Fibroblast of mammary gland (primary cell): ENCODE measurements at places on chromosomes 7 and 10.

DNA sequence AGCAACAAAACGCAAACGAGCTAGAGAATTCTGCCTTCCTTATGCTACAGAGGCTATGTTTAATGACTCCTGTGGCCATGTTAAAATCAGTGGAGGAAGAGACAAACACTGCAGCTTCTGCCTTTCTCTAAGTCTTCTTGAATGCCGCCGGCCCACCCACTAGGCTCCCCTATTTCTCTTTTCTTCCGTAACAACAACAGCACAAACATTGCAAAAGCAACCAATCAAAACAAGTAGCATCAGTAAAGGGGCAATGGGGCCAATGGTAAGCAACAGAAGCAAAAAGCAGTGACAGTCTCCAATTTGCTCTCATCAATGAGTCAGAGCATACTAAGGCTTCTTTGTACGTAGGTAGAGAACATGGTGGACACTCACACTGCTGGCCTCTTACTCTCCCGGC, 26.8 kb downstream of the DNAJC1 start:
- DNase-seq: peak; percentile 62

GRCh38 chr10:77613476-77614130, 24.0 kb downstream of the KCNMA1 start:
- DNase-seq: no peak

DNA sequence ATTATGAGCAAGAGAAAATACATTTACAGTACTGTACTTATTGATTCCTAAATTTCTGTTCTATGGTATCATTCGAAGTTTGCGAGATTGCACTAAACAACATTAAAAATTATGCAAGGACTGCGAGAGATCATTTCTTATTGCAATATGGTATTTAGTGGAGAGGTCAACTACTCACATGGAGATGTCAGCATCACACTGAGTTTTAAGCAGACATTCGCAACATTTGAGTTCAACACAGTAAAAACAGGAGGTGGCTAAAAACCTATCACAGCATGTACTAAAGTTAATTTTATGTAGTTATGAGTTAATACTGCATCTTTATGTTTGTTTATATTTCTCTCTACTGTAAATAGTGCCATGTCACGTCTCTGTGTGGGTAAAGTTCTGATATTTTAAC, 53.5 kb downstream of the JMJD1C start:
- DNase-seq: no peak

DNA sequence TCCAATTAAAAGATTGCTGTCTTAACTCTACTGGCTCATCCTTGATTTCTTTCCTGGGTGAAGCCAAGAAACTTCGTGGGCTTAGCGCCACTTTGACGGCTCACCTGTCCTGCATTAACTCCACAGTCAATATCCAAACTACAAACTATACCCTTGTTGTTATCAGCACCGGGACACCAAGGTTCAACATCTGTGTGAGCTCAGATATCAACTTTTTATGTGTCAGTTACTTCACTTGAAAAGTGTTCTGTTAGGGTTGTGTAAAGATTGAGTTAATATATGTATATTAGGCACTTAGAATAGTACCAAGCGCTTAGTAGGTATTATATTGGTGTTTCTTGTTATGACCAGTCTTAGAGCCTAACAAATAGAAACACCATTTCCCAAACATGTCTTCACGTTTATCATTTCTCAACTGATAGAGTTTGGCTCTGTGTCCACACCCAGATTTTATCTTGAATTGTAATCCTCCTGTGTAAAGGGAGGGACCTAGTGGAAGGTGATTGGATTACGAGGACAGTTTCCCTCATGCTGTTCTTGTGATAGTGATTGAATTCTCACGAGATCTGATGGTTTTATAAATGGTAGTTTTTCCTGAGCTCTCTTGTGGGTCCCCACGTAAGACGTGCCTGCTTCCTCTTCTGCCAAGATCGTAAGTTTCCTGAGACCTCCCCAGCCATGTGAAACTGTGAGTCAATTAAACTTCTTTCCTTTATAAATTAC, 19.0 kb upstream of the ST8SIA6 start:
- DNase-seq: no peak

DNA sequence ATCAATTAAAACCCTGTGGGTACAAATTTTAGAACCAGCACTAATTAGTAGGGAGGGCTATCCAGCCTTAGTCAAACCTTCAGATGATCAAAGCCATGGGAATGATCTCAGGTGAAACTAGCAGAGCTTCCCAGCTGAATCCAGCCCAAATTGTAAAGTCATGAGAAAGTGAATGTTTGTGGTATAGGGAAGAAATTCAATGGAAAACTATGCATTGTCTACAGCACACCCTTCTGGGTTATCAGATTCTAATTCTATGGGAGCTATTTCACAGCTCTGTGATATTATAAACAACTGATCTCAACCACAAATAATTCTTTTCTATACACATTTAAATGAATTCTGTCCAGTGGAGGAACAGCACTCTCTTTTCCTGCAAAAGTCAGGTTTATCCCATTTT, 24.6 kb upstream of the BMPER start:
- DNase-seq: peak; percentile 48

DNA sequence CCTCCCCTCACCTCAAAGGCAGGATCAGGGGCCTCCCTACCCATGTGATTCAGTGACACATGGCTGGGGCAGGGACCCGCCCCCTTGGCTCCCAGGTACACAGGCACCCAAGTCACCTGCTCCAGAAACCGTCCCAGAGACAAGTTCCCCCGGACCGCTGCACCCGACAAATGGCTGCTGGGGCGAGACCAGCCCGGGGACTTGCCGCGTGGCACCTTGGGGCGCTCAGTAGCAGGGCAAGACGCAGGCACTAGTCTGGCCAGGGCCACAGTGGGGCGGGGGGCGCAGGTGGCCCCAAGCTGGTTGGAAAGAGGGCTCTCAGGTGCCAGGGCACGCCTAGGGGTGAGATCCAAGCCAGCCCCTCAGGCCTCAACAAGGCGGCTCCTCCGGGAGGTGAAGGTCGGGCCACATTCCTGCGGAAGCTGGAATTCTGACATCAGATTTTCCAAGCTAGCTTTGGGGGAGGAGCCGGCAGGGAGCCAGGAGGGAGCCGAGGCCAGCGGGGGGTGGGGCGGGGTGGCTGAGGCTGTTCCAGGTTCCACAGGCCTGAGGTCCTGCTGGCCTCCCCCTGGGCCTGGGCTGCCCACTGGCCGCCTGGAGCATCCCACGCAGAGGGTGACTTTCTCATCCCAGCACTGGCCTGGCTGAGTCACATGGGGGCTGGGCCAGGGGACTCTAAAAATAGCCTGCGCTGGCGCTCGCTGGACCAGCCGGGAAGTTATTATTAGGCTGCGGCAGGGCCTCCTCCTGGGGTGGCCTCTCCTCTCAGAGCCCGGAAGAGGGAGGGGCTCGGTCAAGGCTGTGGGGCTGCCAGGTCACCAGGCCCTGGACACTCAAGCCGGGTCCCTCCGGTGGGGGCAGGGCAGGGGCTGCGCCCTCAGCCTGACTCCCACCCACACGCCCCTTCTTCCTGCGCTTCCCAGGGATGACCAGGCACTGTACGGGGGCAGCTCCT, 20.5 kb upstream of the INPP5A start:
- peak; percentile 97 for DNase-seq

DNA sequence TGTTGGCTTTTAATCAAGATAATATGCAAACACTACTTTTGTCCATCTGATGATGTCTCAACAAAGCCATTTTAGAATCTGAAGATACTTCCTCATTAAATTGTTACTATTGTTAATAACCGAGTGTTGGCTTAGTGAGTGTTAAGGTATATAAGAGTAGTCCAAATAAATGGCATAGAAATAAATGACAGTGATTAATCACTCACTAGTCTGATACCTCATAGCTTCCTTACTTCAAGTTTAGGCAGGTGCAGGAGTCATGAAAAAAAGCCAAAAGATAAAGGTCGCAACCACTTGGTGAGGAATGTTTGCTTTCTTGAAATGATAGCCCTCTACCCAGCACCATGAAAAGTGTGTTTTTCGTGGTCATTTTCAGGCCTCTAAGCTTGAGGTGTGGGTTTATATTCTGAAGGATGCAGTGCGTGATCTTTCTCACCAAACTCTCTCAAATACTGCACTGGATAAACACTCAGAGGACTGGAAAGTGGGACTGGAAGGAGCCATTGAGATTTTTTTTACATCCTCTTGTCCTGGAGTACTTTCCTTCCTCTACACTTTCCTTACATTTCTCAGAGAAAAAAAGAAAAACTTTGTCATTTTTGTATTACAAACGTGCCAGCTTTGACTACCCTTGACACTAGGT, 138.1 kb downstream of the KIAA1217 start:
- DNase-seq: no peak

GRCh38 chr7:23184709-23185359, 3.0 kb downstream of the NUP42 start:
- DNase-seq: peak; percentile 68

DNA sequence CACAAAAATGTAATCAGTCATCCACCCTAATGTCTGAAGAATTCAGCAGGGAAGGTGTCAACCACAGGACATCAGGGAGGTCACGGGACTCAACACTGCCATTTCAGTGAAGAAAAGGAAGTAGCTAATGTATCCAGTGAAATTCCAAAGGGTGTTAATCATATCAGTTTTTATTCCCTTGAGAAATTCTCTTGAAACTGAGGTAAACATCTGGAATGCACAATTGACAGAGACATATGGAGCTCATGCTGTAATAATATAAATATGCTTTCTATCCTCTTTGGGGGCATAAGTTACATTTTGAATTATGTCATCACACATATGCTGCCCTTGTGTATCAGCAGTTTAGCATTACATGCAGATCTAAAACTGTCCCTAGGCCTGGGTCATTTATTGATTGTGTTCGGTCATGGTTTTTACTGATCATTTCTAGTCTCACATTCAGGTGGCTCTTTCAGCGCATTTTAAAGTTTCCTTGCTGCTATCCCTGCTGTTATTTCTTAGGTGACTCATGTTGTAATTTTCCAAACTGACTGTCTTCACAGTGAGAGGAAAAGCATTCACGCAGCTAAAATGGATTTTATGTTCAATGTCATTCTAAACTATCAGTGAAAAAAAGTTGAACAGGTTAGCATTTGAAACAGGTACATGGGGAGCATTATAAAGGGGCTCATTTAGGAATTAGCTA, 273.9 kb downstream of the TSPAN12 start:
- DNase-seq: peak; percentile 89

- no peak for DNase-seq
Measured at GRCh38 chr10:99809481-99809880, 27.0 kb downstream of the ABCC2 start.

DNA sequence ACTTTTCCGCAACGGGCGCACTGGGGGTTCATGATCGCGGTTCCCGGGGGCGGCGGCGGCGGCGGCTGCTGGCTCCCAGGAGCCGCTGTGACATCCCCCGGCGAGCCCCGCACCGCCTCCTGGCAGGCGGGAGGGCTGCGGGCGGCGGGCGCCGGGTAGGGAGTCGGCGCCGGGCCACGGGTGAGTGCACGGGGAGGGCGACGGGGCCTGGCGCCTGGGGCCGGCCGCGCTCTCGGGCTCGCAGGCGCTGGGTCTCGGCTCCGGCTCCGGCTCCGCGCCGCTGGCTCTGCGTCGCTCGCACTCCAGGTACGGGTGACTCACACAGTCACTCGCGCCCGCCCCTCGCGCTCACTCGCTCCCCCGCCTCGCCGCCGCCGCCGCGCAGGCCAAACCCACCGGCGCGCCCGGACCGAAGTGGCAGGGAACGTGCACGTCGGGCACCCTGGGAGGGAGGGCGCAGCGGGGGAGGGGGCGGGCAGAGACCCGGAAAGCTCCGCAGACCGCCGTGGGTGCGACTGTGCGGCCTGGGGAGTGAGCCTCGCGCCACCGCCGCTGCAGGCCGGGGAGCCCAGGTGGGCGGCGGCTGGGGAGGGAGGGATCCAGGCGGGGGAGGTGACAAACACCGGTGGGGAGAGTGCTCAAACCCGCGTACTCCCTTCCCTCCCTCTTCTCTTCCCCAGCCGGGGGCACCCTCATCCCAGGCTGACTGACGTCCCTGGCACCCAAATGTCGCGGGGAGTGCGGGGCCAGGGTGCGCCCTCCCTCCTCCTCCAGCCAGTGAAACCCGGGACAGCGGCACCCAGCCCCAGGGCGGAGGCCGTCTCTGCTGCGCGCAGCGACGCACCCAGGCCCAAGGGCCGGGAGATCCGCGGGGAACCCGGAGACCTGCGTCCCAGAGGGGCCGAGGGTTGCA, 276.9 kb upstream of the NEBL start:
- DNase-seq: no peak

GRCh38 chr10:109837384-109837783, 85.9 kb downstream of the XPNPEP1 start:
- no peak for DNase-seq

GRCh38 chr10:131777921-131778320, 122.9 kb upstream of the PPP2R2D start:
- DNase-seq: no peak
